NCI-H1092 (cell line): ENCODE measurements at places on chromosomes 2 and 18.

- DNase-seq = no peak
Observed at GRCh38 chr2:38653380-38653714, 12.6 kb upstream of the GALM start.

DNA sequence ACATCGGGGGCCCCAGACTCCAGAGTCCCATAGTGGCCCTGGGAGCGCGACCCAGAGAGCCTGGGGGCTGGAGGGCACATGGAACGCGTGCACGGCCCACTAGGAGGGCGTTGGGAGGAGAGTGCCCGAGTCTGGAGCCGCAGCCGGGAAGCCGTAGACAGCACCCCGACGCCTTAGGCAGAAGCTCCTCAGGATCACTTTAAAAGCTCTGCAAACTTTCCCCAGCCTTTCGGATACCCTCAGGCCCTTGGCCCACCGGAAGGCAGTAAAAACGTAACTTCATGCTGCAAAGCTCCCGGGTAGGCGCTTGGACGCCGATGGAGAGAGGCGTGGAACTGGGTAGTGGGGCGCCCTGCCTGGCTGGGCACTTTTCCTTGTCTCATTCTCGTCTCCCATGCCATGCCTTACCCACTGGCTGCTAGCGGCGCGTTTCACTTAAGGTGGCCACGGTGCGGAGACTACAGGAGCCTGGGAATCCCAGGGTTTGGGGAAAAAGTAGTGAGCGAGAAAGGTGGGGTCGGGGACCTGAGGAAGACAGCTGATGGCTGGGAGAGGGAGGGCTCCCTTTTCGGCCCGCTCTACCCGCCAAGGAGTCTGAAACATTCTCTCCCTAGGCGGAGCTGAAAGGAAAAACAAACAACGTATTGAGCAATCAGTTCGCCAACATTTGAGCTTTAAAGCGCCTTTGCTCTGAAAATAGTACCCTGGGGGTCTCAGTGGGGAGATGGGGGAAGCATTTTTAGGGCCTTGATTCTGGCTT, 141.8 kb downstream of the MEIS1 start:
- DNase-seq = no peak

DNA sequence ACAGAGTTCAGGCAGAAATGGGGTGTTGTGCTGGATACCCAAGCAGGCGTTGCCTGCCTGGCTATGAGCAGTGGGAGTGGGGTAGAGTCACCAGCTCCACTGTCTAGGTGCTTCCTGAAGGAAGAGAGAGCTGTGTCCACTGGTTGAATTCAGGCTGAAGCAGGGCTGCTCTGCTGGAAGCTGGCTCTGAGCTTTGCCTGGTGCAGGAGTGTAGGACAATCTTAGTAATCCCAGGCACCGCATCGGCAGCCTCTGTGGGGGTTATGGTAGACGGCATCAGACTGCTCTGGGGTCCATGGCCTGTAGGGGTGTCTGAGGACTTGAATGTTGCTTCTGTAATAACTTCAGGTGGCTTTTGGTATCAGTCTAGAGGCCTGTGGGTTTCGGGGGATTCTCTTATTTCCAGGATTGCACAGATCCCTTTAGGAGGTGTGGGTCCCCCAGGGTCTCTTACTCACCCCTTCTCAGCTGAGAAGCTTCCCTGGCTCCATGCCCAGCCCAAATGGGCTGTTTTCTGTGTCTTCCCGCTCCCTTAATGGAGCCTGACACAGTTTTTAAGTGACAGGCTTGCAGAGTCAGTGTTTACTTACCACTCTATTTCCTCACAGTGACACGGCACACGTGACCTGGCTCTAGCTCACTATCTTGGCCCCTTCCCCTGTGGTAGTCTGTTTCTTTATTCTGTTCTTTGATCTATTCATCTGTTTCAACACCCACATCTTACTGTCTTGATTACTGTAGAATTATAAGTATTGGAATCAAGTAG, 644.3 kb downstream of the CBLN2 start:
- peak; percentile 77 for DNase-seq

DNA sequence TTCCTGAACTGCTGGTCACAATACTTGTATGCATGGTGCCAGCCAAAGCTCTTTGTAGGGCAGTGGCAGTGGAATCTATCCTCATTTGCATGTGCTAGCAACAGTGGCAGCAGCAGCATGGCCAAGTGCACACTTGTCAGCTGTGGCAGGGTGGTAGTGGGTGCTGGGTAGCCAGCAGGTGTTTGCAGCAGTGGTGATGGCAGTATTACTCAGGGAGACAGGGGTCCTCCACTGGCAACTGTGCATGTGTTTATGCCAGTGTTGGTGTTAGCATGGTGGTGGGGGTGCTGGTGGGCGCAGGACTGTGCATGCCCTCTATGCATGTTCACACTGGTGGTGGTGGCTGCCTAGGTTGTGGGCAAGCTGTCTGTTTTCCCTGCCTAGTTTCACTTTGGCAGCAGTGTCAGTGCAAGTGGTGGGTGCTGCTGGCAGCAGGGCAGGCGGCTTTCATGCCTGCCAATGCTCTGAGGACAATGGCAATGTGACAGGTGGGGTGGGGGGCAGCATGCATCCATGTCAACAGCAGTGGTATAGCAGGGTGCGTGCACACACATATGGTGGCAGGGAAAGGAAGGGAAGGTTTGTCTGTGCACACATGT, 41.2 kb downstream of the GALNT13 start:
- DNase-seq = no peak

GRCh38 chr2:23525137-23525765, 140.3 kb downstream of the KLHL29 start:
- no peak for DNase-seq

DNA sequence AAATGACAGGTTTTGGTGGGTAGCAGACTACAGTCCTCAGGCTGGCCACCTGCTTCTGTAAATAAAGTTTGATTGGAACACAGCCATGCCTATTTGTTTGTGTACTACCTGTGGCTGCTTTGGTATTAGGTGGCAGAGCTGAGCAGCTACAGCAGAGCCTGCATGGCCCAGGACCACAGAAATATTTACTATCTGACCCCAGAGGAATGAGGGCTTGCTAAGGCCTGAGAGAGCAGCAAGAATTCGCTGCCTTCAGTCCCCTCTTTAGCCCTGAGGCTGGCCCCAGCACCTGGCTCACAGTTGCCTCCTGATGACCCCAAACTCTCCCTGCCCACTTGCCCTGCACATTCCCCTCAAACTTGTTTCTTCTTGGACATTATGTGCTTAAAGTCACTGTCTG, 32.5 kb downstream of the POLR1A start:
- DNase-seq = no peak

DNA sequence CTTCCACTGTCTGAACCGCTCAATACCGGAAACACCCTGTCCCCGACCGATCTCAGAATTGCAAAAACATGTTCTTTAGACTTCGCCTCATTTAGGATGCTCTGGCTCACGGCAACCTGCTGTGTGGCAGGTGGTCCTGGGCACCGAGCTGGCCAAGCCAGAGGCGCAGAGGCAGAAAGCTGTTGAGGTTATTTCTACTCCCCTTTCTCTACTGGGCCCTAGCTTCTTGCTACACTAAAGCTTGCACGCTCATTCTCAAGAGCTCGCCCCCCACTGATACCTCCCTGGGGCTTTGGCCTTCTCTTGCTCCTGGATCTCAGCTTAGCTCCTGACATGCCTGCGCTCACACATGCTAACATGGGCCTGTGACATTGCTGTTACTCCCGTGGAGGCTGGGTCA, 417.4 kb downstream of the LPIN1 start:
- DNase-seq = no peak

GRCh38 chr2:20509770-20510490, 63.1 kb downstream of the RHOB start:
- DNase-seq = no peak

DNA sequence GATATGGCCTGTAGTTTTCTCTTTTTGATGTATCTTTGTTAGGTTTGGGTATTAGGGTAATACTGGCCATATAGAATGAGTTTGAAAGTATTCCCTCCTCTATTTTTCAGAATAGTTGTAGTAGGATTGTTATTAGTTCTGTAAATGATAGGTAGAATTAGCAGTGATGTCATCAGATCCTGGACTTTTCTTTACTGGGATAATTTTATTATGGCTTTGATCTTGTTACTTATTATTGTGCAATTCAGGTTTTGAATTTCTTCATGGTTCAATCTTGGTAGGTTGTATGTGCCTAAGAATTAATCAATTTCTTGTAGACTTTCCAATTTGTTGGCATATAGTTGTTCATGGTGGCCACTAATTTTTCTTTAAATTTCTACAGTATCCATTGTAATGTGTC, 916.6 kb downstream of the CCDC85A start:
- DNase-seq = no peak

DNA sequence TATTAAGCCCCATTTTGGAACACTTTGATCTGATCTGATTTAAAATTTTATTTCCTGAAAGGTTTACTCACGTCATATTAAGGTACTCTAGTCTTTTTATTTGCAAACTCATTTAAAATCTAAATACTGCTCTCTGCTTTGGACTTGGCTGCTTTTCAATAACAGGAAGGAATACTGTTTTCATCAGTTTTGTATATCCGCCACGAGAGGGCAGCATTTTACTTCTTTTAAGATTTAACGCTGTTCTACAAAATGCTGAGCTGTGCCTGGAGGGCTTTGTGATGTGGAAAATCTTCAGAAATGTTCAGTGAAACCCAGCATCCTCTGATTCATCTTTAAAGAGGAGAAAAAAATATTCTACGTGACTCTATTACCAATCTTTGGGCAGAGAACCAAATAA, 37.5 kb upstream of the SLC38A11 start:
- peak; percentile 54 for DNase-seq

- DNase-seq = no peak
Observed at GRCh38 chr2:47327295-47327694, 75.7 kb upstream of the MSH2 start.

- DNase-seq = no peak
Observed at GRCh38 chr2:232260075-232260474, 118.5 kb upstream of the ALPP start.

- no peak for DNase-seq
Observed at GRCh38 chr2:1822341-1822740, 78.0 kb upstream of the PXDN start.

- DNase-seq = no peak
Observed at GRCh38 chr2:33619028-33619427, 19.9 kb upstream of the FAM98A start.

GRCh38 chr2:113685471-113685870, 58.4 kb downstream of the RABL2A start:
- no peak for DNase-seq

- DNase-seq = no peak
Observed at GRCh38 chr2:146124741-146125140, 1604.8 kb upstream of the ZEB2 start.

GRCh38 chr18:34611904-34612303, 98.2 kb upstream of the DTNA start:
- no peak for DNase-seq

DNA sequence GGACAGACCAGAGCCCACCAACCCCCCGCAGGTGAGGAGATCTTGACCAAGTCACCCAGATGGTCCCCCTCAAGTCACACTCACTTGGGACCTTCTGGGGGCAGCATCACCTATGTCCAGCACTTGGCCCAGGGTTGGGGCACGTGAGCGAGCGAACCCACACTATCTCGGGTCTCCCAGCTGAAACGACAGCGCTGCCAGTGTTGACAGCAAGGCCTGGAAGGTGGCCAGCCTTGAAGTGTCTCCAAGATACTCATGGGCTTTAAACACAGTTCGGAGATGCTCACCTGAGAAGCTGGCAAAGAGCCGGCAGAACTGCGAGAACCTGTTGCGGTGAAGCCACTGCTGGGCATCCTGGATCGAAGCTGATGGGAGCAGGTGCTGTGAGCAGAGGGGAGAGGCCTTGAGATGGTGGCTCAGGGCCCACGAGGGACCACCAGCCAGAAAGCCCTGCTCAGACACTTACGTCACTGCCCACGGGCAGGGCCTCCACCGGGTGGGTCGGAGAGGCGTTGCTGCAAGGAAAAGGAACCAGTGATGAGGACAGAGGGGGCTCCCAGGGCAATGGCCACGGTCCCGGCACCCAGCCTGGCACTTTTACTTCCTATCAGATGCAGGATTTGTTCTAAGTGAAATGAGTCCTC, 47.5 kb downstream of the TFCP2L1 start:
- DNase-seq = no peak

GRCh38 chr18:63138436-63139340, 180.9 kb downstream of the BCL2 start:
- no peak for DNase-seq

GRCh38 chr2:100062336-100062735, 80.1 kb downstream of the AFF3 start:
- DNase-seq = no peak

GRCh38 chr2:110099471-110100225, 16.0 kb downstream of the MALL start:
- no peak for DNase-seq

DNA sequence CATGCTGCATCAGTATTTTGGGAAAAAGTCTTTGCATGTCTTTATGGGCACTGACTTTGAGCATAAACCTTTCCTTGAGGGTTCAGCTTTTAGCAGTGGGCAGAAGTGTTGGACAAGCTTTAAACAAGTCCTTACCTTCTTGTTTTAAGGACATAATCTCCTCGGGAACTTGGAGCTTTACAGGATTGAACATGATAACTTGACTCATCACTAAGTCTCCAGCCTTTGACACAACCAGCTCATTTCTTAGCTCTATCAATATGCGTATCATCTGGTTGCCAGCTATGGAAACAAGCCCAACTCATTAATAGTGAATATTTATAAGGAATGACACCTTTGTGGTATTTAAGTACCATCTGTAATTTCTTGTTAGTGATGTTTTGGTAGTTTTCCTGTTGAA, 21.0 kb upstream of the RAB27B start:
- DNase-seq = no peak

DNA sequence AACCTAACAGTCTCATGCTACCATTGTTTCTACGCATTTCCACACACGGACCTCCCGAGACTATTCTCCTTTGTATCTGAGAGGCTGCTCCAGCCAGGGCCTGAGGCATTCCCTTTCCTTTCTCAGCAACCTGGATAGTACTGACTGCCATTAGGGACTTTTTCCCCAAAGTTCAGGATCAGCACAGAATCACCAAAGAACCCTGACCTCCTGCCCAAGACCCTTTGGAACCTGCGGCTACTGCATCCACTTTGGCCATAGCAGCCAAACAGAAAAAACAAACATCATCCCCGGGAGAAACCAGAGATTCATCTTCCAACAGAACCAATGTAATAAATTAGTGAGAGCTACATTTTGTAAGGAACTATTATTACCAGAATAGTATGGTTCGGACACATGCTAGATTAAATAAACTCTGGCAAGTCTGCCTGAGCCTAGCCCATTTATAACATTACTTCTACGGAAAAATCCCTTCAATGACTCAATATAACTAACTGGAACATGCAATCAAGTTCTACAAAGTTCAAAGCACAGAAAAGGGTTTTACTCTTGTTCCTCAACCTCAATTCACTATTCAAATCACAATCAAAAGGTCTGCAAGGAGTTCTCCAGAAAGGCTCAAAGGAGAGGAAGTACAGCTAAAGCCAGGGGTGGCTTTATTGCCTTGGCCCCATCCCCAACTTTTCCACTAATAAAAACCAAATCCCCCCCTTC, 51.8 kb downstream of the LPIN2 start:
- no peak for DNase-seq

DNA sequence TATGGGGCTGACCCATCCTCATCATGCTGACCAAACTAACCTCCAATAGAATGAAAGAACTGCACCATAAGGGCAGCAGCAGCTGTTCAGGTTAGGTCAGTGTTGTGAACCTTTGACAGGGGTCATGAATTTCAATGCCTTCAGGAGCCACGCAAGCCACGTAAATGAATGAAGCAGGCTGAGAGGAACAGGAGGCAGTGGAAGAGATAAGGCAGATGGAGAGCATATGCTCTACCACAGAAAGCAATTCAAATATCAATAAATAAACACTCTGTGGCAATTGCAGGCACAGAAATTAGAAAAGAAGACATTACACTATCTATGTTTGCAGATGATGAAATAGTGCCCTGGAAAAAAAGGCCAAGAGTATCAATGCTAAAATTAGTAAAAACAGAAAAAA, 56.3 kb downstream of the SCG2 start:
- no peak for DNase-seq

GRCh38 chr2:48600204-48600813, 17.3 kb upstream of the GTF2A1L start:
- peak; percentile 2 for DNase-seq
